ENCODE measurements at places on chromosomes 11 and 22. TPM values are rescaled to one million over a fixed set of nuclear protein-coding genes. Genes with fewer than 3 reads are reported as not detected.

DNA sequence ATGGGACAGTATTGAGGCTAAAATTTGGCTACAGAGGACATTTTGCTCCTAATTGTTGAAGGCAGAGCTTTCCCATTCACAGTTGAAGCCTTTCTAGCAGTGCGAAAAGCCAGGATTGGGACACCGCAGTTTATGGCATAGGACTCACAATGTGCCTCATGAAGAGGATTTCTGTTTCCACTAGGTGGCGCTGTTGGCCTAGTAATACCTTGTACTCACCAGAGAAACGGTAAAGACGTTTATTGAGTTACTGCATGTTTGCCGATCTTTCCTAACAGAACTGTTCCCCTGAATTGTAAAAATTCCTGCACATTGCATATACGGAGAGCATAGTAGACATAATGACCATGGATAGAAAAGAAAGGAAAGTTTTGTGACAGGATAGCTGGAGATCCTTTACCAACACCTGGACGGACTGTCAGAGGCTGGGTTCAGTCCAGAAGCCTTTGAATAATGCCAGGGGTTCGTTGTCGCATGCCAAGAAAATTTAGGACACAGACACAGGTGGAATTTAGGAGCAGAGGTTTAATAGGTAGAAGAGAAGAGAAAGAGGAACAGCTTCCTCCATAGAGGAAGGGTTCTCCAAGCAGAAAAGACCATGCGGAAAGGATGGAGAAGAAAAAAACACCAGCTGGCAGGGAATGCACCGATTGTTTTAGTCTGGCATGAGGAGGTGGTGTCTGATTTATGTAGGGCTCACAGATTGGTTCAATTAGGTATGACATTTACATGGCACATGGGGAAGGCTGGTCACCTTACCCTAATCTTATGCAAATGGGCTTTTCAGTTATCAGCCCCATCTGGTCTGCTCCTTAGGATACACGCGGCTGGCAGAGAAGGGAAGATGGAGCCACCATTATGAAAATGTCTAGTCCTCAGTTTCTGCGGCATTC, 10.8 kb upstream of the OR51D1 start:
- DNase-seq: peak; percentile 39

The TBX10 gene
- total RNA-seq: not detected

GRCh38 chr22:36327922-36328551, 59.7 kb downstream of the MYH9 start:
- DNase-seq: no peak

DNA sequence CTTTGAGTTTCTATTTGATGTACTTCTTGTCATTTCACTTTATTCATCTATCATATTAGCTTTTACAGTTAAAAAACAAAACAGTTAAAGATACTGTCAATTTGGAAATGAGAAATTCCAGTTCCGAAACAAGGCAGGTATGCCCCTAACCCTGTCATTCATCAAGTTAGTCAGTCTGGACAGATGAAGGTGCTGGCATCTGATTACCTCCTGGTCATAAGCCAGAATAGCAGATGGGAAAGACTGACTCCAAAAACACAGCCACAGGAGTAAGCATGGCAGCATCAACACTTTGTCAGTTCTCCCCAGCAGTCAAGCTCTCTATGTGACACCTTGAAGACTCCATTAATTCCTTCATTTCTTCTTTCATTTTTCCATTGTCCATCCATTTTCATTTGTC, 4.3 kb downstream of the LRRC51 start:
- no peak for DNase-seq

- no peak for DNase-seq
These were observed 24.4 kb downstream of the YAP1 start for GRCh38 chr11:102134597-102134996.

The NAP1L4 gene
- 73.3 TPM for total RNA-seq

DNA sequence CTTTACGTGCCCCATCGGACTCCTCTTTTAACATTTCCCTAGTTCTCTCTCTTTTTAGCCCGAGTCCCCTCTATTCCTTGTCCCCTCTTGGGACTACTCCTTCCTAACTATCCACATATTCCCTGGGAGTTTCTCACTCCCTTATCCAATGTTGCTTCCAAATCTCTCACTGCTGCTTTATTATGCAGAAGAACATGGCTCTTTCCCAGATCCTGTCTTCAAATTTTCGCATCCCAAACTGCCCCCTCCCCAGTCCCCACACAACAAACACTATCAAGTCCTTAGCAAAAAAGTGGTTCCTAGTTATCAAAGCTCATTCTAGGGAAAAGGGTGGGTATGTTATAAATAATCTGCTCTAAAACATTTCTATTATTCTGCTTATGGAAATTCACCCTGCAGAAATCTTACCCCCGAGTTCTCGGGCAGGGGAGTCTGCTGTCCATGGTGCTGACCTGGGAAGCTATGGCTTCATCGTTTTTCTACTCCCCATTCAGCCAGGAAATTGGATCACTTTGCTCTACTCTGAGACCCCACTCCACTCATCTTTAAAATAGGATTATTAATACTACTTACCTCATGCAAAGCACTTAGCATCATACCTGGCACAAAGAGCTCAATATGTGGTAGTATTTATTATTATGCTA, 393.5 kb downstream of the BUD13 start:
- no peak for DNase-seq

DNA sequence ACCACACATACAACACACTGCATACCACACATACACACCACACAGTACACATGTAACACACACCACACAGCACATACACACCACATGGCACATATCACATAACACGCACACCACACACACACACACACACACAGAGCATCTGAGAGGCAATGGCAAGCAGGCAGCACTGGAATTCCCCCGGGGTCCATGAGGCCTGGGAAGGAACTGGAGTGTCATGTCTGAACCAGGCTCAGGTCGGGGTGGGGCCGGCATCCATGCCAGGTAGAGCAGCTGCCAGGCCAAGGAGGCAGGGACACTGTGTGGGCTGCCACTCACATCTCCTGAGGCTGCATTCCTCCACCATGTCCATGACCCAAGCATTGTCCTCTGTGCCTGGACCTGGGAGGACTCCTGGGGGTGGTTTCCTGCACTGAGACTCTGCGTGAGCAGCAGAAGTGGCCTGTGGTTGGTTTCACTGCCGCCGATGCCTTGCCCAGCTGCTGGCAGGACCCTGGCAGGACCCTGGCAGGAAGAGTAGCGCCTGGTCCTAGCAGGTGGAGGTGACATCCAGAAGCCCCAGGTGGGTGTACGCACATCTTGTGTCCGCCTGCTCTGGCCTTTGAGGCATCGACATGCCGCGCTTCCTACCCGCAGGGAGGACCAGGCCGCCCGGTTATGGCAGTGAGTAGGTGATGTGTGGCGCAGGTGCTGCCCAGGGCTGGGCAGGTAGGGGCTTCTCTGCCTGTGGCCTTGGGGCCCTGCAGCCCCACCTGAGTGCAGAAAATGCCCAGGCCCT, 1280.4 kb downstream of the TBC1D22A start:
- DNase-seq: no peak

The ZFPL1 gene
- 63.6 TPM for total RNA-seq

DNA sequence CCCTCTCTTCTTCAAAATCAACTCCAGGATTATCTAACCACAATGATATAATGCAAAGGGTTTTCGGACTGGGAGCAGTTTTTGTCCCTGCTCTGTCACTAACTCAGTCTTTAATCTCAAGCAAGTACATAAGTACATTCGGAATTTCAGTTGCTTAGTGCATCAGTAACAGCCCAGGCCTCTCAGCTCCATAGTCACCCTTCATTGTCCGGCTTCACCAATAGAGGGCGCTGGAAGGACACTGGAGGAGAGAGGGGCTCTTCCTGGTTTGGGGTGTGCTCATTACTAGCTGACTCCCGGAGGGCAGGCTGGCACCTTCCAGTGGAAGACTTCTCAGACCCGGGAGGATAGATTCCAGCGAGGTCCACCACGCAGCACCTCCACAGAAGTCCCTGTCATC, 90.4 kb upstream of the PDGFD start:
- peak; percentile 3 for DNase-seq

- no peak for DNase-seq
These were observed 1630.1 kb upstream of the TENM4 start for GRCh38 chr11:81070948-81071347.

The SESN3 gene
- total RNA-seq: 0.45 TPM

DNA sequence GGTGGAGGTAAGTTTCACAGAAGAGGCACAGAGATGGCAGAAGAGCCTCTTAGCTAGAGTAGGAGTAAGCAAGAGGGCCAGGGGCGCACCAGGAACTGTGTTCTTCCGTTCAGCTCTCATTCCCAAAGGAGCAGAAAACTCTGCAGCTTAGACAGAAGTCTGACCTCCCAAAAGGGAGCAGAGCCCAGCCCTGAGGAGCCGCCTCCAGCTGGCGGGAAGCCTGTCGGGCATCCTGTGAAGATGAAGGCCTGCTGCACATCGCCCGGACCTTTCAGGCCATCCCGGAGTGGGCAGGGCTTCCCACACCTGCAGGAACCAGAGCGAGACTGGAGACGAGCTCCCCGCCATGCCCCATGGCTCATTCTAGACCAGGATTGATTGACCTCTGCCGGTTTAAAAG, 1102.8 kb downstream of the BRD1 start:
- no peak for DNase-seq

- no peak for DNase-seq
These were observed 26.6 kb downstream of the YPEL1 start for GRCh38 chr22:21708960-21709359.

The MS4A15 gene
- not detected for total RNA-seq

Measured in PC-9 (cell line).